ENCODE measurements at places on chromosomes 11 and 22. TPM values are rescaled to one million over a fixed set of nuclear protein-coding genes. Genes with fewer than 3 reads are reported as not detected.

C11orf42 gene
- not detected for total RNA-seq

CHADL gene
- 1.2 TPM for total RNA-seq

CRACR2B gene
- total RNA-seq, result 10.6 TPM

ATXN10 gene
- total RNA-seq, result 56.3 TPM

OR8A1 gene
- not detected for total RNA-seq

MYEOV gene
- 59.0 TPM for total RNA-seq

LYVE1 gene
- total RNA-seq, result not detected

PPP2R5B gene
- 31.3 TPM for total RNA-seq

NOX4 gene
- not detected for total RNA-seq

ZNF215 gene
- total RNA-seq, result 4.5 TPM

FAR1 gene
- total RNA-seq, result 31.6 TPM

CRYBB3 gene
- 1.2 TPM for total RNA-seq

MOGAT2 gene
- total RNA-seq, result not detected

BANF1 gene
- total RNA-seq, result 131 TPM

NOL12 gene
- total RNA-seq, result 32.9 TPM

CNGA4 gene
- 0.51 TPM for total RNA-seq

OR4X2 gene
- total RNA-seq, result not detected

MAJIN gene
- total RNA-seq, result not detected

PRRG4 gene
- total RNA-seq, result 12.9 TPM

NXPE1 gene
- not detected for total RNA-seq

MIAT gene
- total RNA-seq, result 0.15 TPM

MS4A6A gene
- total RNA-seq, result not detected

IGF2 gene
- total RNA-seq, result 5.1 TPM

OSBP2 gene
- total RNA-seq, result 15.1 TPM

GVQW3 gene
- total RNA-seq, result 1.2 TPM

LRRC74B gene
- not detected for total RNA-seq

CHRNA10 gene
- total RNA-seq, result 0.36 TPM

LRRC10B gene
- total RNA-seq, result not detected

CLTCL1 gene
- 5.5 TPM for total RNA-seq

BACE1 gene
- 27.7 TPM for total RNA-seq

BIK gene
- 24.6 TPM for total RNA-seq

ARL14EP gene
- total RNA-seq, result 10.7 TPM

MMP26 gene
- not detected for total RNA-seq

EXPH5 gene
- 13.5 TPM for total RNA-seq

CD3D gene
- not detected for total RNA-seq

OR9Q2 gene
- not detected for total RNA-seq

KREMEN1 gene
- total RNA-seq, result 2.7 TPM

PLA2G3 gene
- total RNA-seq, result not detected

AMOTL1 gene
- 32.6 TPM for total RNA-seq

CDC42EP2 gene
- total RNA-seq, result 25.7 TPM
